ENCODE measurements at places on chromosomes 3 and 15.

GRCh38 chr3:192947421-192947820 lies 29.8 kb upstream of the MB21D2 start:
- no peak for DNase-seq

DNA sequence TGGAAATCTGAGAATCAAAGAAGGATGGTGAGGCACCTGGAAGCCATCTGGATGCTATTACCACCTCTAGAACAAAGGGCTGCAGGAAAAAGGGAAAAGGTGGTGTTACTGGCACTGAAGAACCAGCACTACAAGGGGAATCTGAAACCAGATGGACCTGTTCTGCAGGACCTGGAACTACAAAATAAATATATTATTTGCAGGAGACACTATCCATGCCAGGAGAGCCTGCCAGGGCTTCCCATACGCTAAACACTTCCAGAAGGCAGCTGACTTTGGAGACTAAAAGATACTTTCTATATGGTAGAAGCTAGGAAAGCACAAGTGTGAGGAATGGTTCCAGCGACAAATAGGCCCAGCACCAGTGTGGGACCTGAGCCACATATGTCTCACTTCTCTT lies 83.4 kb upstream of the POU1F1 start:
- DNase-seq = no peak

- no peak for DNase-seq
Observed at GRCh38 chr15:66800584-66801235, 98.7 kb downstream of the SMAD6 start.

- DNase-seq = no peak
Observed at GRCh38 chr3:23055733-23056376, 147.3 kb upstream of the UBE2E2 start.

DNA sequence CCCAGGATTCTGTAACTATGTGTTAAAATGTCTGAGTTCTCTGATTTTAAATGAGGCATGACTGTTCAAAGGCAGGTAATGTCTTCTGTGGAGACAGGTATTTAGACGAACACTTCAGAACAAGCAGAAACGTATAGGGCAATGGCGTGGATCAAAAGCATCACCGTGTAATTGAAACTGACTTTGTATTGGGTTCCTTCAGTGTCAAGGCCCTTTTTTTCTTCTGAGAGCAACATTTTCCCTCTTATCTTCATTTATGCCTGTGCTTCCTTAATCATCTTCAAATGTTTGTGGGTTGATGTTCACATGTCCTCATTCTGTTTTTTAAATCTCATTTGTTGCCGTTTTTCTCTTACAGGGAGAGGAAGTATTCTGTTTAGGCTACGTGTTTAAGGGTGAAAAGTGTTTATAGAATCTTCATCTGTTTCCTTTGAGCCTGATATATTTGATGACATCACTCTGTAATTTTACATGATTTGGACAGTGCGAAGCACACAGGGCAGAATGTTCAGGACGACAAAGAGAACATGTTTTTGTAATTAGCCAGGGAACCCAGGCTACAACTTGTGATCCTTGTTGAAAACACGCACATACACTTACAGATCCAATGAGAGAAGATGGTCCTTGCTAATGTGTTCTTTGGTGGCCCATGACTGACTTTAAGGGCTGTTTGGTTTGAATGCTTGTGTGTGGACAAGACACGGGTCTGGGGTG lies 196.0 kb downstream of the LRTM1 start:
- DNase-seq = no peak

GRCh38 chr3:127212231-127212630 lies 19.3 kb downstream of the PRR23E start:
- DNase-seq = no peak

DNA sequence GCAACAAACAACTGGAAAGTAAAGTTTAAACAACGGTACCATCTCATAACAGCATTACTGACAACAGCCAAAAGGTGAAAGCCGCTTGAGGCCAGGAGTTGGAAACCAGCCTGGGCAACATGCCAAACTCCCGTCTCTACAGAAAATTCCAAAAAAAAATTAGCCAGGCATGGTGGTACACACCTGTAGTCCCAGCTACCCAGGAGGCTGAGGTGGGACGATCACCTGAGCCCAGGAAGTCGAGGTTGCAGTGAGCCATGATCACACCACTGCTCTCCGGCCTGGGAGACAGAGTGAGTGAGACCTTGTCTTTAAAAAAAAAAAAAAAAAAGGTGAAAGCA lies 4.4 kb downstream of the TNK2 start:
- DNase-seq = no peak

DNA sequence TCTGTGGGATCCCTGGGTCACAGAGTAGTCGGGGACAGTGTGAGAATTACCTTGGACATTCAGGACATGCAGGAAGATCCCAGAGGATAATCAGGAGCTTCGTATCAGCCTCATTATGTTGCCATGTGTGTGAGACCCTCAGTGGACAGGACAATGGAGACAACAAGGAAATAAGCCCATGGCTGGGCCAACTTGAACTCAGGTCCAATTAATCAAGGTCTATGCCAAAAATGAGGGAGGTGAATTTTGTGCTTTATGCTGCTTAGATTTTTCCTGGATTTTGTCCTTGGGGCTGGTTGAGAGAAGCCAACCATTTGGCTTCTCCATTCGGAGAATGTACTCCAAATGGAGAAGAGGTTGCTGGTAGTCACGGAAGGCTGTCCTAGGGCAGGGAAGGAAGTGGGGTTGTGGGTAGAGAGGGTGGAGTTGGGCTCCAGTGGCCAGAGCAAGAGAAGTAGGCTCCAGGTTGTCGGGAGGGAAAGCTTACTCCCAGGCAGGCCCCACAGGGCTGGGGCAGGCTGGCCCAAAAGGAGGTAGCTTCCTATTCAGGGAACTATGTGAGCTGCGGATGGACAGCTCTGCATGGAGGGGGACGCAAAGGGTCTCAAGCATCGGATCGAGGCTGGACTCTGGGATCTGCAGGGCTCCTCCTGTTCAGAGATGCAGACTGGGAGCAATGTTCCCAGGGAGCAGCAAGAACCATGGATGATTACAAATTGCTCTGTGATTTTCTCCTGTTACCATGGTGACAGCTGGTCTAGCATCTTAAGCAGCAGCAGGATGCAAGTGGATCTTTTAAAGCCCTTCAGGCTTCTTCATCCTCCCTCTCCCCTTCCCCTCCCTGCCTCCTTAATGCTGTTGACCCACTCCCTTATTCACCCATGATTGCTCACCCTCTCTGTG lies 91.1 kb downstream of the WNT7A start:
- no peak for DNase-seq

GRCh38 chr15:93017526-93017925 lies 71.5 kb downstream of the RGMA start:
- DNase-seq = no peak

DNA sequence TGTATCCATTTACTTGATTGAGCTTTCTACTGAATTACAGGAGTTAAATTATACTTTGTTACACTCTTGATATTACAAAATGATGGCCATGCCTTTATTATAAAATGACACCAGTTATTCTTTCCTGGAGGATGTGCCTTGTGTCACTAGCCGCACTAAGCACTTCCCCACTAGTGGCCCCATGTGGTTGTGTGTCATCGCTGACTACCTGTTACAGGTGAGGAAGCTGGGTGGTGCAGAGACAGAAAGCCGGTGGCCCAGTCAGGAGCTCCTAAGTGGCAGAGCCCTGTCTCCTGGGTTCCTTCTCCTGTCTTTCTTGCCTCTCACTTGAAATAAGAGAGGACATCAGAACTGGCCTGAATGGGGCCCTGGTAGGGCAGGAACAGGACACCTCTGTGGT lies 96.8 kb downstream of the IGF1R start:
- DNase-seq = no peak
